ENCODE measurements at places on chromosomes 11 and 22.

- no peak for DNase-seq
Observed at GRCh38 chr11:64726867-64727530, 4.0 kb upstream of the NRXN2 start.

DNA sequence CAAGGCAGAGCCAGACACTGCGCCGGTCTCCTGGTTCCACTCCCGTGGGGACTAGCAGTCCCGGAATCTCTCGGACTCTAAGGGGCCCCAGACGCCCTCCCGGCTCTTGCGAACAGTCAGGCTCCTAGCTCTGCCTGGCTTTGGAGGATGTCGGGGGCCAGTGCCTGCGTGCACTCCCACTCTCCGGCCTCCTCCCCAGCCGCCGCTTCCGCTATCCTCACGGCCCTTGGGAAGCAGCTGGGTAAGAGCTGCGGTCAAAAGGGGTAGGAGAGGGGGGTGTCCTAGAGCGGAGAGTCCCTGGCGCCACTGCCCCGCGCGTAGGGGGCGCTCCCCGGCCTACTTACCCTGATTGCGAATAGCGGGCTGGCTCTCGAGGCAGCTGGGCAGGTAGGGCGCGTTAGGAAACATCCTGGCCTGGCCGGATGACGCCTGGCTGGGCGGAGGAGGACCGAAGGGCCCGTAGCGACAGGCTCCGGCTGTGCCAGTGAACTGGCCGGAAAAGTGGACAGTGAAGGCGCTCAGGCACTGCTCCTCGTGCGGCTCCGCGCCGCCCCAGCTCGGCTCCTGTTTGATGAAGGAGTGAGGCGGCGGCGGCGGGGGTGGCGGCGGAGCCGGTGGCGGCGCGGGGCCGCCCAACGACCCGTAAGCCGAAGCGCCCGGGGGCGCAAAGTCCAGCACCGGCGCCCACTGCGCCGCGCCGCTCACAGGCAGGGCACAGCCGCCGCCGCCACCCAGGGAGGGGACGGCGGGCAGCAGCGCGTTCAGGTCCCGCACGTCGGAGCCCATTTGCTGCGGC is 785 bp downstream of the WT1 start:
- no peak for DNase-seq

- DNase-seq, result no peak
Observed at GRCh38 chr11:10319702-10320558, 15.1 kb downstream of the ADM start.

- DNase-seq, result no peak
Observed at GRCh38 chr22:31235081-31235480, 23.0 kb downstream of the LIMK2 start.

- DNase-seq, result no peak
Observed at GRCh38 chr11:119099711-119100110, 1.9 kb downstream of the DPAGT1 start.

DNA sequence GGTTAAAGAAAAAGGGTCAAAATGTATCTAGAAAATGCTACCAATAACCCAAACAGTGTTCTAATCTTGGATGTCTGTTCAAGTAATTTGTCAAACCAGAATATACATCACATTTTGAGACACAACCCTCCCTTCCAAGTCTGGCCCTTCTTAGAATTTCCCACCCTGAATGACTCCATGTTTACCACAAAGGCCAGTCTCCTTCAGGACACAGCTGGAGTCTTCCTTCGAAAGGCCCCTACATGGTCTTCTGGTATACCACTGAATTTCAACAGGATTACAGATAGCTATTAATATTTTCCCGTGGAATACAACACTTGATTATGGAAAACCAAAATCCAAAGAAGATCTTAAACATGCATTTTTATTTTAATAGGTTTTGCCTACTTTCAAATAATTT is 10.2 kb downstream of the CCDC34 start:
- DNase-seq, result no peak

DNA sequence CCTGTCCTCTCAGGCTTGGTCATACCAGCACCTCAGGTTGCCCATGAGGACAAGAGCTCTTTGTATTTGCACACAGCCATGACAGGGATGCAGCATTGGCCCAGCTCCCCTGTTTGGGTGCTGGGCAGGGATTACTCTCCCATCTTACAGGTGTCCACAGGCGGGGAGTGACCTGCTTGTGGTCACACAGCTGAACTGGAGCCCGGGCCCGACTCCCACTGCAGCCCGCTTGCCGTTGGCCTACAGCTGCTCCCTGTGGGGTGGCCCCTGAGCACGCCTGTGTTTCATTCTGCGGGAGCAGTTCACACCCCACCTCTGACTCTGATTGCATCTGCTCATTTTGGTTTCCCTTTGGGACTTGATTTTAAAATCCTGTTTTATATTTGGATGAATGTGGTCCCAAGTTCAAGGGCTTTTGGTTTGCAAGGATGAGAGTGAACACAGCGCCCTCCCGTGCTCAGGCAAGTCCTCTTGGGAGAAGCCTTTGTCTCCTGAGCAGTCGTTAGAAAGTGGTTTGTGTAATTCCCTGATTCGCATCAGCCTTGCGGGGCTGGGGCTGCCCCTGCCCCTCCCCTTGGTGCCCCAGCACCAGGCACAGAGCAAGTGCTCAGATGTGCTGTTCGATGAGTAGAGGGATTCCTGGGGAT is 9.3 kb downstream of the PICK1 start:
- DNase-seq, result no peak

- DNase-seq, result no peak
Observed at GRCh38 chr11:119772641-119773415, 43.8 kb upstream of the NECTIN1 start.

GRCh38 chr11:126756855-126757254 is 243.7 kb downstream of the KIRREL3 start:
- DNase-seq, result no peak

- no peak for DNase-seq
Observed at GRCh38 chr11:2302306-2302895, 588 bp downstream of the TSPAN32 start.

DNA sequence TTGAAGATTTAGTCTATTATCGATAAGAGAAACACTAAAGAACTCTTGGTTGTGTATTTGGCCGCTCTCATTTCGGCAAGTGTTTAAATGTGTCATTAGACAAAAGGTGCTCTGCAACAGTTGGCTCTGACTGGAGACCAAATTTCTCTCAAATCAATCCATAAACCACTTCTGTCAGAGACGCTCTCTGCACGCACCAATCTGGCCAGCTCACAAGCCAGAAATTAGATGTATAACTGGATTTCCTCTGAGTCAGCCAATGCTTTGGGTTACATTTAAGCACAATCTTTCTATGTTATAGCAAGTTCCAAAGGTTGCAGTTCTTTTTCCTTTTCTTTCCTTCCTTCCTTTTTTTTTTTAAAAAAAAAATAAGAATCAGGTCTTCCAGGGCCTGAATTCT is 17.6 kb upstream of the PARVA start:
- DNase-seq, result no peak

DNA sequence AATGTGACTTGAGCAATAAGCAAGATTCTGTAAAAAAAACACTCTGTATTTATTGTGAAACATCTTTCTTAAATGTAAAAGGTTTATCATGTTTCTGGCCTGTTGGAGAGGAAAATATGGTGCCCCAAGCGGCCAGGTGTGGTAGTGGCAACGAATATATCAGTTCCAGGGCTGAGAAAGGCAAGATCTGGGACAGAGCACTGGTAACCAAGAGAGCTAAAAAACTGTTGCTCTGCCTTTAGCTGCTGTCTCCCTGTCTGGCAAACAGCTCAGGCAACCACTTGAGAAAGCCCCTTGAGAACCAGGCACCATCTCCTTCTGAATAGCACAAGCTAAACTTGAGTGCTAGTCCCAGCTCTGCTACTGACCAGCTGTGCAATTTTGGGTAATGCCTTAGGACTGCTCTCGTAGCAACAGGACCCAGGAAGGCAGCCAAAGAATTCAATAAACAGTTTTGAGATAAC is 129.9 kb downstream of the KCNC1 start:
- DNase-seq, result no peak
